DMS79 (cell line): ENCODE measurements at places on chromosomes 6 and 20.

DNA sequence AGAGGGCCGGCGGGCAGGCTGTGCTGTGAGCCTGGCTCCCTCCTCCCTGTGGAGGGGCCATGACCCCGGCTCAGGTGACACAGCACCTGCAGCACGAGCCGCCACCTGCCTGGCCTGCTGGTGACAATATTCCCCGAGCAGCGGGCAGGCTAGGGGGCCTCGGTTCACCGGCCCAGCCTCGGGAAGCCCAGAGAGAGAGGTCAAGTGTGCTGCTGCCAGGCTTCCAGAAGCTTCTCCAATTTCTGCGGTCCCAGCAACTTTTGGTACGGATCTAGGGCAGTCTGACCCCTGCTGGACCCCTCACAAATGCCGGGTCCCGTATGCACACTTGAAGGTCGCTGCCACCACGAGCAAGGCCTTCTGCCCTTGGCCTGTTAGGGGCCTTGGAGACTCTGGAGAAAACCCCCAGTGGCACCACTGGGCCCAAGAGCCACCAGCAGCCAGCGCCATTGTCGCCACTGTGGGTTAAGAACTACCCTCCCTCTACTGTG, 38.6 kb upstream of the NOL4L start:
- no peak for DNase-seq

GRCh38 chr20:50004229-50004628, 21.4 kb downstream of the SNAI1 start:
- no peak for DNase-seq

DNA sequence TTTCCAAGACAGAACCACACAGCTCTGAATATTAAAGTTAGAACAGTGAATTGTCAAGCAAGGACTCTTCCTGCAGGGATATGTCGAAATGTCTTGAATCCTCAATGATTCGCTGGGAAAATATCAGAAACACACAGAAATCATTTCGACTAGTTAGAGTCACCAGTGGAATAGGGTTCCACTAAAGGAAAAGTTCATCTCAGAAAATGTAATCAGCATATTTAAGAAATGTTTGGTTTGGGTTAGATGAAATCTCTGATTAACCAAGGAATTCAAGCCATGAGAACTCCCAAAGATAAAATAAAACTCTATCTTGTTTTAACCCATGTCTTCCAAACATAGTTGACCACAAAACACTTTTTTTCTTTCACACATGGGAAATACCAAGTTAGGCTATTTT, 621.0 kb upstream of the NRSN1 start:
- no peak for DNase-seq

GRCh38 chr6:1055015-1055921, 256.6 kb upstream of the FOXQ1 start:
- DNase-seq: no peak

DNA sequence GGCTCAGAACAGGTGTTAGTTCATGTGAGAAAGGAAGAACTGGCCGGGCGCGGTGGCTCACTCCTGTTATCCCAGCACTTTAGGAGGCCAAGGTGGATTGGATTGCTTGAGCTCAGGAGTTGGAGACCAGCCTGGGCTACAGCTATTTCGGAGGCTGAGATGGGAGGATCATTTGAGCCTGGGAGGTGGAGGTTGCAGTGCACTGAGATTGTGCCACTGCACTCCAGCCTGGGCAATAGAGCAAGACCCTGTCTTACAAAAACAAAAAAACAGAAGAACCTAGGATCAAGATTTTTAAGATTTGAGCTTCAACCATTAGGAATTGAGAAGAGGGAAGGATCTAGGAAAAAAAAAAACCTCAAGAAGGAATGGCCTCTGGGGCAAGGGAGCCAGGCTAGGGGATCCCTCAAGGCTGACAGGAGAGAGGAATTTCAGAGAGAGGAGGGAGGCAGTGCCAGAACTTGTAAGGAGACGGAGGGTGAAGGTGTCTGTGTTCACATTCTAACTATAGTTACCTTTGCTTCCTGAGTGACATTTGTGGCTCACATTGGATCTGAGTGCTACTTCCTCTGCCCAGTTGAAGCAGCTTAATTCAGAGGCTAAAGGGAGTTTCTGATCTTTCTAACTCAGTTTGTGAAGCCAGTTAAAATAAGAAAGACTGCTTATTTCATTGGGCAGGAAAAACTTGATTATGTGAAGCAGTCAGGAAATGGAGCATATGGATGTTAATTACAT, 26.1 kb downstream of the CHMP4B start:
- DNase-seq: no peak

GRCh38 chr20:4069751-4070150, 54.4 kb upstream of the RNF24 start:
- DNase-seq: no peak

DNA sequence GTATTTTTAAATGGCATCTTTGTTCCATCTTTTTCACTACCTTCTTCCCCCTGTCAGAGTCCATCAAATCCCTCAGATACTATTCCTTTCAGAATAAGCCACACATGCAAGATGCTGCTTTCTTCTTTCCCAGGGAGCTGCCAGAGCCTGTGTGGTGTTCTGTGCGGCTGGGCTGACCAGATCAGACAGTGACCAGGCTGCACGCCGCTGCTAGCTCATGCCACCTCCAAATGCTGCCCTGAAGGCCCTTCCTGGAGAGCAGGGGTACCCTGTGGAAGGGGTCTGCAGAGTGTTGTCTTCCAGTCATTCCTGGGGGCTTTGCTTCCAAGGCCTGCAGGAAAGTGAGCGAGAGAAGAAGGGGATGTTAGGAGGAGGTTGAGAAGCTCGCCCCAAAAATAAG, 179.1 kb upstream of the SUPT3H start:
- no peak for DNase-seq

DNA sequence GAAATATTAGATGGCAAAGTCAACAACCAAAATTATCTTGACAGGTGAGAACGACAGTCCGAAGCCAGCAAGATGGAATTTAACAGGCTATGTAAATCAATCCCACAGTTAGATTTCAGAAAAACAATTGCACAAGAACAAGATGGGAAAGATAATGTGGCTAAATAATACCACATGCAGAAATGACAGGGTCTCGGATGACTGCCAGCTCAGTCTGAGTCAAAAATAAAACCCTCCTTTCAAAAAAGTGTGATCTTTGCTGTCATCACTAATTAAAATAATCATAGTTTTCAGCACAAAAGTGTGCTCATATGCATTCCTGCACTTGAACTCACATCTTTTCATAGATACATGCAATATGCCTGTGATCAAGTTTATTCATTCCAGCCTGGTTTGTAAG, 25.9 kb downstream of the FOXQ1 start:
- DNase-seq: no peak

DNA sequence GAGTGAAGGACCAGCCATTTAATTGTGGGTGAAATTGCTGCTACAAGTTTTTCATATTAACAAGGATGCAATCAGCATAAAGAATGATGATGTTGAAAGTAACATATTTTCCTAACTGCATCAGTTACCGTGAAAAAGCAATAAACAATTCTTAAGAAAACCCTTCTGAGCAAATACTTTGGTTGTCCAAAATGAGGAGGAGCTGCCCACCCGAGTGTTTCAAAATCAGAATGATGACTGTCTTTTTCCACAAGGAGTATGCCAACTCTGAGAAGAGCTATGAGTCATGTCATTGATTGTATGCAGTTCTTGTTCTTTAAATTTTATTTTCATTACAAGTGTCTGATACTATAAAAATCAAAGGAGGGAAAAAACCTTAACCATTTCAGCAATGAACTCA, 470.5 kb downstream of the COL12A1 start:
- DNase-seq: no peak

DNA sequence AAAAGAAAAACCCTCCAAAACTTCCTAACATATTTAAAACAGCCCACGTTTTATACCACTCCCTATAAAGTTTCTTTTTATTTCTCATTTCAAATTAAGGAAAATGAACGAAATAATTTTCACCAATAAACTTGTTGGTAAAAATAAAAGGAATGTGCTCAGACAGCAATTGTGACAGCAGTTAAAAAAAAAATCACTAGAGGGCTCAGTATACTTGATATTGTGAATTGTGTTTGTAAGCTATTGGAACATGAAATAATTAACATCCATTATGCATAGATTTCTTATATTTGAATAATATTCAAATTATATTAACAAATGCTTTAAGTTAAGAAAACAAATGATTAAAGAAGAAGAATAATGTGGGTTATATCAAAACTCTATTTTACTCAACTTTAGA, 105.5 kb downstream of the ASCC3 start:
- DNase-seq: no peak

- DNase-seq: no peak
Measured at GRCh38 chr20:62662422-62662821, 20.1 kb downstream of the SLCO4A1 start.

DNA sequence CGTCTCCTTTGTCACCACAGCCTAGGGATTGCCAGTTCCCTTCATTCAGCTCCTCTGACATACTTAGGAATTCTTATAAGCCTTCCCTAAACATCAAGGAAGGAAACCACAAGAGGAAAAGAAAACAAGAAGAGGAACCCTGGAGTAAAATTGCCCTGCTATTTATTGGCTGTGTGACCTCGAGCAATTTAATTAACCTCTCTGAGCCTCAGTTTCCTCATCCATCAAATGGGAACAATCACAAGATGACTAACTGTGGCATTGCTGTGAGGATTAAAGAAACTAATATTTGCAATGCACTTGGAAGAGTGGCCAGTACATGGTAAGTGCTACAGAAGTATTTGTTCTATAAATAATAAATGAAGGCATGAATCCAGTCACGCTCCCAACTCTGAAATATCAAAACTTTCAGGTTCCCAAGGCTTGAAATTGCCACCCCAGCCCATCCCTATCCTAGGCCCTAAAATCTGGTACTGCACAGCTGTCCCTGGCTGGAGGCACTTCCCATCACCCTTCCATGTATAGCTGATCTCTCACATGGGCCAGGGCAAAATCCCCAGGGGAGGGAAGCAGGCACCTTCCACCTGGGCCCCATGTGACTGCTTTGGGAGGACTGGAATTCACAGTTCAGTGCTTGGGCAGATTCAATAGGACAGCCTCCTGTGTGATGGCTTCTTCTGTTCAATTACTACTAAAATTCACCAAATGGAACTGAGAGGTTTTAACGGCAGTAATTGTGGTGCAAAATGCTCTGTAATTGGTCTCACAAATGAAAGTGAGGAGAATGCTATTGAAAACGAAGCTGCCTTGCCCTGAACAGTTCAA, 78.0 kb upstream of the MAFB start:
- DNase-seq: no peak

GRCh38 chr20:37301120-37301519, 11.7 kb downstream of the MANBAL start:
- no peak for DNase-seq

- no peak for DNase-seq
Measured at GRCh38 chr6:136982928-136983327, 60.8 kb downstream of the SLC35D3 start.

DNA sequence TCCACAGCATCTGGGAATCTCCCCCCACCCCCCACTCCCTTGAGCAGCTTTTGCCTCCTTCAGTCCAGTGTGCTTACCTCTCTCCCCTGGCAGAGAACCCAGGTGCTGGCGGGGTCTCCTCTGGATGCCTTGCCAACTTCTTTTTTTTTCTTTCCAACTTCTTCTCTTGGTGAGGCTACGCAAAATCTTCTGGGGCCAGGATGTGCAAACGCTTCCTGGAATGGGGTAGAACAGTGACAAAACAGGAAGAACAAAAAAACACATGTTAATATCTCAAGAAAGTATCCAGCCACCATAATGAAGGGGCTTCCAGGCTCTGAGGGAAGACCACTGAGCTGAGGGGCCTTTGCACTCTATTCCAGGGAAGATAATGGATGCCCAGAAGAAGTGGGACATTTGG, 53.9 kb upstream of the DDR1 start:
- DNase-seq: no peak

- no peak for DNase-seq
Measured at GRCh38 chr6:50185006-50185405, 135.3 kb upstream of the DEFB112 start.

- no peak for DNase-seq
Measured at GRCh38 chr6:18491308-18492045, 104.3 kb downstream of the RNF144B start.

DNA sequence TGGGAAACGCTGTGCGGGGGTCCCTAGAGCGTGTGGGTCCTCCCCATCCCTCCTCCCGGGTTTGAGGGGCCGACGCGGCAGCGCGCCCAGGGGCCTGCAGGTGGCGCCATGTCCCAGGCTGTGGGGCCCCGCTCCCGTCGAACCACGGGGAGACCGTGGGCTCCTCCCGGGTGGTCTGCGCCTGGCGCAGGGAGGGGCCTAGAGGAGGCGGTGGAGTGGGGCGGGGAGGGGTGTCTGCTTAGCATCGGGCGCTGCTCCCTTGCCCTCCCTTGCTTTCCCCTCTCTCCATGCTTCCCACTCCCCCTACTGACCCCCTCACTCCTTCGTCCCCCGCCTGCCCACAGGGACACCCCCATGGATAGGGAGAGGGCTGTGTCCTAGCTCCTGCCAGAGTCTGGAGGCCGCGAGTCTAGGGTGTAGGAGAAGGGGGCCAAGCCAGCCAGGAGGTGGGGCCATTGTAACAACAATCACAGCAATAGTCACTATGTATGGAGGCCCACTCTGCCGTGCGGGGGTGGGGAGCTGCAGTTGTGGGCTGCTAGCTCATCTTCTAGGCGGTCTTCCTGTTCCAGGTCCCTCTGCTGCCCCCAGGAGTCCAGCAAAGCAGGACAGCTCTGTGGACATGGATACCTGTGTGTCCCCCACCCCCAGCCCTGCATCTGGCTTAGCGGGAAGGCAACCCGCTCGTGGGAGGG, 51.7 kb downstream of the CHMP4B start:
- no peak for DNase-seq

GRCh38 chr20:61889659-61890058, 176.0 kb downstream of the TAF4 start:
- no peak for DNase-seq

GRCh38 chr20:38889792-38890496, 36.3 kb upstream of the FAM83D start:
- DNase-seq: no peak

DNA sequence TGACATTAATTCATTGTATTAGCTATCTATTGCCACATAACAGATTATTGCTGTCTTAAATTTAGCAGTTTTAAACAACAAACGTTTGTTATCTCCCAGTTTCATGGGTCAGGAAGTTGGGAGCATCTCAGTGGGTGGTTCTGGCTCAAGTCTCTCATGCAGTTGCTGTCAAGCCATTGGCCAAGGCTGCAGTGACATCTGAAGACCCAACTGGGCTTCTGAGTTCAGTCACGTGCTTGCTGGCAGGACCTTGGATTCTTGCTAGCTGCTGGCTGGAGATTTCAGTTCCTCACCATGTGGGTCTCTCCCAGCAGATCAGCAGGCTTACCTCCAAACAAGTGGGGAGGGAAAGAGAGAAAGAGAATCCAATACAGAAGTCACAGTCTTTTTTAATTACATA, 152.6 kb upstream of the EXOC2 start:
- no peak for DNase-seq
